ENCODE measurements at places on chromosomes 1 and 21. TPM values are rescaled to one million over a fixed set of nuclear protein-coding genes. Genes with fewer than 3 reads are reported as not detected.

Gene POU3F1
- total RNA-seq: 3.3 TPM

GRCh38 chr1:95049935-95050334 lies 22.8 kb downstream of the ALG14 start:
- DNase-seq: no peak

GRCh38 chr1:2777424-2778219 lies 23.9 kb downstream of the TTC34 start:
- no peak for DNase-seq

Gene FCRL4
- 0.48 TPM for total RNA-seq

DNA sequence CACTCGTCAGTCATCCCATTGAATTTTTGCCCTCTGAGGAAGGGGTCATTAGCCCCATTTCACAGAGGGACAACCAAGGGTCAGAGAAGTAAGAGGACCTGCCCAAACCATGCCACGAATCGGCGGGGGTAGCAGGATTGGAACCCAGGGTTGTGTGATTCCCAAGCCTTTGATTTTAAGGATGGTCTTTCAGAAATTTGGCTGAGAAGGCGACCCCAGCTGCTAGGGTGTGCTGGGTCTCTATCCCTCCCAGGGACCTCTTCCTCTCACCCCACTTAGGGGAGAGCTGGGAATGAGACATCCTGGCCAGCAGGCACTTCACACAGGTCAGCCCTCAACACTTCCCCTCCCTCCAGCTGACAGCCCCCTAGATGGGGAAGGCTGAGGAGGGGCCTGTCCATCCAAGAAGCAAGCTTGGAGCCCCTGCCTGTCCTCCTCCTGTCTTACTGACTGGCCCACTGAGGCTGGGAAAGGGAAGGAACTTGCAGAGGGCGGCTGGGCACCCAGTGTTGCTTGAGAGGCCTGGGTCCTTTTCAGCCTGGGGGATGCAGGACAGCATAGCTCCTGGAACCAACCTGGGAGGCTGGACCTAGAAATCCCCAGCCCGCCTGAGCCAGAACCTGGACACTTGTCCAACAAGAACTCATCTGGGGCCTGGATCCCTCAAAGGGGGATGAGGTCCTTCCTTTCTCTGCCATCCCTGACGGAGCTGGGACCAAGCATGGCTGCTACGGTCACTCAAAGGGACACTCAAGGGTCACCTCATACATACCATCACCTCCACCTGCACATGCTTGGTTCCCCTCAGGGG lies 1.7 kb downstream of the SDC3 start:
- DNase-seq: no peak

DNA sequence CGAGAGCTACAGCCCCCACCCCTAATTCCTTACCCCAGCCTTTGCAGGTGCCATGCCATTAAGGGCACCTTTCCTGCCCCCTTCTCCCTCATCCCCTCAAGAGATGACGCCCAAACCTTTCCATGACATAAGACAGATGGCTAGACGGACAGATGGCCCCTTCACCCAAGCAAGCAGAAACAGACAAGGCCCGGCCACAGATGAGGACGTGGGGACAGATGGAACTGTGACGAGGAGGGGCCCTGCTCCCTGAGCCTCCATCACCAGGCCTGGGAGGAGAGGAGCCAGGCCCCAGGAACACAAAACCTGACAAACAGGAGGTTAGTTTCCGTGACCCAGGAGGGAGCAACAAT lies 24.7 kb upstream of the PEF1 start:
- no peak for DNase-seq

DNA sequence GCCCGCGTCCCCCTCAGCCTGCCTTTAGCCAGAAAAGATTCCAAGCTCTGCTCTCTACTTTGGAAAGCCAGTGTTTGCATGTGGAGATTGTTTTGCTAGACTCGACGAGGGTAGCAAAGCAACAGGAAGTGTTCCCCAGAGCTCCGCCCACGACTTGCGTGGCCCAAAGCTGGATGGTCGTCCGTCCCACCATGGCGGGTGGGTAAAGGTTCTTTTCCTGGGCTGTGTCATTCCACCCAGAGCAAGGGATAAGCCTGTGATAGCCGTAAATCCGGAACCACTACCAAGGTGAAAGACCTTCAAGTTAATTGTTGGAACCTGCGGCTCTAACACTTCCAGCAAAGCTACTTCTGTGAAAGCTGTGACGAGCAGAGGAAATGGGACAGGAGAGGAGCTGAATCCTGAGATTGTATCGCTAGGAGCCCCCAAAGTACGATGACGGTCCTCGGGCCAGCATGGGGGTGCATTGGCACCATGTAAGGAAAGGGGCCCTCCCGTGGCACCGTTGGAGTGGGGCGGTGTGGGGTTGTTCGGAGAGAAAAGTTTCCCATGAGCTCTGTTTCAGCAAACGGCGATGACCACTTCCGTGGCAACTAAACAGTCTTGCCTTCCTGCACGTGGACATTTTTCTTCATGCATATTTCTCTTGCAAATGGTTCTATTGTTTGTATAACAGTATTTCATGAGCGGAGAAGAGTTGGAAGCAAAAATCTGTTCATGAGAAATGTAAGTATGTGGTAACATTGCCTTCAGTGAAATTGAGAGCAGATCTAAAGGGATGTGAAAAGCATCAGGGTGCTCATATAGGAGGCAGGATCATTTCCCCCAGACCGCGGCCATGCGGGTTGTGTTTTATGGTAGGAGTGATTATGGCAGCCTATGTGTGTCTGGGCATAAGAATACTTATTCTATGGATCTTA lies 8.4 kb downstream of the MX2 start:
- DNase-seq: no peak
